ENCODE measurements at places on chromosomes 1 and 21. TPM values are rescaled to one million over a fixed set of nuclear protein-coding genes. Genes with fewer than 3 reads are reported as not detected.

Gene PLA2G2D
- polyA plus RNA-seq, result not detected

DNA sequence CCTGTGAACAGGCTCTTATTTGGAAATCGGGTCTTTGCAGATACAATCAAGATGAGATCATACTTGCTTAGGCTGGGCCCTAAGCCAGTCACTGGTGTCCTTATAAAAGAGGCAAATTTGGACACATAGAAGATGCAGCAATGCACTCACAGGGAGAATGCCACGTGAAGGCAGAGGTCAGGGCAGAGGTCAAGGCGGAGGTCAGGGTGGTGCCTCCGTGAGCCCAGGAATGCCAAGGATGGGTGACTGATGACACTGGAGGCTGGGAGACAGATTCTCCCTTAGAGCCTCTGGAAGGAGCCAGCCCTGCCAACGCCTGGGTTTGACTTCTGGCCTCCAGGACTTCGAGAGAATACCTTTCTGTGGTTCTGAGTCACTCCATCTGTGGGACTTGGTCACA, 22.8 kb upstream of the C1orf174 start:
- DNase-seq, result no peak

Gene SIPA1L2
- polyA plus RNA-seq, result 0.48 TPM

- DNase-seq, result no peak
Observed at GRCh38 chr1:242405947-242406346, 118.5 kb downstream of the PLD5 start.

Gene ST6GALNAC3
- 12.1 TPM for polyA plus RNA-seq

Measured in SK-N-SH (cell line).